ENCODE measurements at places on chromosomes 7 and 10. TPM values are rescaled to one million over a fixed set of nuclear protein-coding genes. Genes with fewer than 3 reads are reported as not detected.

Gene IQCE
- total RNA-seq: 10.7 TPM

Gene ZMIZ2
- 92.3 TPM for total RNA-seq

Gene STEAP1
- 0.41 TPM for total RNA-seq

GRCh38 chr7:112092709-112093395 lies 113.3 kb downstream of the DOCK4 start:
- no peak for DNase-seq

Gene HOXA5
- total RNA-seq: not detected

DNA sequence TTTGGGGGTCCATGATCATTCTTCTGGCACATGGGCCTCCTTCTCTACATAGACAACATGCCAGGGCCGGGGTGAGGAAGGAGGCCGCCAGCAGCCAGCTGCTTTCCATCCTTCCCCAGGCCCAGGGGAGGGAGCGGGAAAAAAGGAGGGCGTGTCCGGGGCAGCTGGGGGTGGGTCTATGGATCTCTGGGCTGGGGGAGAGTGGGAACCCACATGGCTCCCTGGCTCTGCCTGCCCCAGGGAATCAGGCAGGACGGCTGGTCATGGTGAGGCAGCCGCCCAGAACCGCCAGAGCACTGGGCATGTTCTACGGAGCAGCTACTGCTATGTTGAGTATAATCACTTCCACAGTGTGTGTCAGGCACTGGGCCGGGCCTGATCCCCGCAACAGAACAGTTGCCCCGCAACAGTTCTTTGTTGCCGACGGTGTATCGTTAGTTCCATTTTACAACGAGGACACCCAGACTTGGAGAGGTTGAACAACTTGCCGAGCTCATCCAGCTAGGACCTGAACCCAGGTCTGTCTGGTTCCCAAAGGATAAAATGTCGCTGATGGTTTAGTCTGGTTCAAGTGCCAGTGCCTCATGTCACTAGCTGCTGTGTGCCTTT lies 6.4 kb upstream of the IRF5 start:
- peak; percentile 7 for DNase-seq

GRCh38 chr7:13897819-13898218 lies 91.6 kb downstream of the ETV1 start:
- DNase-seq: no peak

Gene CCDC7
- 11.6 TPM for total RNA-seq

Gene MALRD1
- total RNA-seq: not detected

- DNase-seq: no peak
Measured at GRCh38 chr10:30155401-30155800, 96.0 kb upstream of the JCAD start.

Gene PPP1R17
- total RNA-seq: not detected

Gene PCDH15
- not detected for total RNA-seq

DNA sequence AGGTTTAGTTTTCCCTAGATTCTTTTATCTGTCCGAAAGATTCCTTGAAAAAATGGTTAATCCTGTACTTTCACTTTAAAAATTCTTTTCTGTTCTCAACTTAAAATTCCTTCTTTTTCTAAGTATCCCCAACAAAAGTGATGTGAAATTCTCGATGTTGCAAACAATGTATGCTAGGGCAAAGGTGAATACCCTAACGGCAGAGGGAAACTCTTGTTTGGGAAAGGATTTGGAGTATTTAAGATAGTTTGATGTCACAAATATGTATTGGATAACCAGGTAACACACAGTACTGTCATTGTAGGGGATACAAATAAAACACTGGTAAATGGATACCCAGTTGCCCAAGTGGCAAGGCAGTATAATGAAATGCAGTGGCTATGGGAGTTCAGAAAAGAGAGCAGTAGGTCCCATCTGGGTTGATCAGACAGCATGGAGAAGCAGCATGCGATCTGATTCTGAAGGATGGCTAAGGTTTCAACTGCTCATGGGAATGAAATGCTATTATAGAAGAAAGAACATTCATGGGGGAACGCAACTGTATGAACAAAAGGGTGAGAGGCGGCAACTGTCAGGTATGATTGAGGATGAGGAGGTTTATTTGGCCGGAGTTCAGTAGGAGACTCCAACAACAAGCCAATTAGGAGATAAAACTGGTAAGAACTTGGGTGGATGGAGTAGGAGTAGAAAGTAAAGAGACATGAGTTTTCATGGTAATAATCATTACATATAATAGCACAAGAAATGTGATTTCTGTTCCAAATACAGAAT lies 3.2 kb upstream of the EPC1 start:
- DNase-seq: no peak

GRCh38 chr7:40516376-40516775 lies 381.6 kb downstream of the SUGCT start:
- DNase-seq: no peak

- no peak for DNase-seq
Measured at GRCh38 chr7:17948526-17949238, 8.4 kb upstream of the SNX13 start.

- no peak for DNase-seq
Measured at GRCh38 chr10:101762736-101763135, 13.2 kb downstream of the FGF8 start.

Gene SEMA3A
- total RNA-seq: 0.75 TPM

- no peak for DNase-seq
Measured at GRCh38 chr7:156163747-156164146, 351.5 kb upstream of the SHH start.

Gene UBTD1
- 1.6 TPM for total RNA-seq

Gene TMEM225B
- total RNA-seq: 1.2 TPM

Gene ANKRD61
- 0.33 TPM for total RNA-seq

Gene GPR85
- total RNA-seq: not detected

DNA sequence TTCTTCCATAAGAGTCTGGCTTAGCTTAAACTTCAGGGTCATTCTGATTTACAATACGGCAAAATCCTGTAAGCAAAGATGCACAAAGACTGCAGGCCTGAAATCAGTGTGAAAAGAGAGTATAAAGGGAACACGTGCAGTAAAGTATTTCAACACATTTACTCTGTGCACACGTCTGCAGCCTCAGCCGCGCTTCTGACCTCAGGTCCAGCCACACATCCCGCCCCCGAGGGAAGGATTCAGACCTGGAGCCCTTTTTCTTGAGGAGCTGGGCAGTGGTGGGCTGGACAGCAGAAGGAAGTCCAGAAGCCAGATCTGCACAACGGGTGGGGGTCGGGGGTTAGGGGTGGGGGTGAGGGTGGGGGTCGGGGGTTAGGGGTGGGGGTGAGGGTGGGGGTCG lies 58.9 kb upstream of the FAM20C start:
- no peak for DNase-seq

Gene LIPN
- total RNA-seq: not detected

DNA sequence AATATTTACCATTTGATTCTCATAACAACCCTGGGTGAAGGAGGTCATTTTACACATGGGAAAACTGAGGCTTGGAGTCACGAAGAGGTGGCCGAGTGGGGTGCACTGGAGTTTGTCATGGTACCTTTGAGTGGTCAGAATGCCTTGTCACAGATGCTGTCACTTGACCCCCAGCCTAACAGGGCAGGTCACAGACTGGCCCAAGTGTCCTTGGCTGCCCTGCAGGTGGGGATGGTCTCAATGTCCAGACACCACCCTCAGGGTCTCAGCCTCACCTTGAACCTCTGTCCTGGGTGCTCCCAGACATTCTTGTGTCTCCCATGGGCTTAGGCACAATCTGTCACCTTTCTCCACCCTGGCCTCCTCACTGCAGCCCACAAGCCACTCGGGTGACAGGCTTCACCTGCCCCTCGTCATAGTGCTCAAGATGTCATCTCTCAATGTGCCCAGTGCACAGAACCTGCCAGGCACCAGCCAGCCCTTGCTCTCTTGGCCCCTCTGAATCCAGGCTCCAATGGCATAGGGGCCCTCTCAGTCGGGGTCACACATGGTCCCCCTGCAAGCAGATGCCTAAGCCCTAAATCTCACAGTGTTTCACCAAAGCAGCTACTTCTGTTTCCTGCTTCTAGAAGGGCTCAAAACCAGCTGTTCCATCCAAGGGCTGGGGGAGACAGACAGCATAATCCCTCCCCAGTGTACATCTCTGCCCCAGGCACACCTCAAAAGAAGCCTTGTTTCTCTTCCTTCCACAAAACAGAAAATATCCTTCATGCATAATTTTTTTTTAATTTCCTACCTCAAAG lies 76.8 kb upstream of the NANOS1 start:
- DNase-seq: no peak

Gene ACTL6B
- not detected for total RNA-seq

DNA sequence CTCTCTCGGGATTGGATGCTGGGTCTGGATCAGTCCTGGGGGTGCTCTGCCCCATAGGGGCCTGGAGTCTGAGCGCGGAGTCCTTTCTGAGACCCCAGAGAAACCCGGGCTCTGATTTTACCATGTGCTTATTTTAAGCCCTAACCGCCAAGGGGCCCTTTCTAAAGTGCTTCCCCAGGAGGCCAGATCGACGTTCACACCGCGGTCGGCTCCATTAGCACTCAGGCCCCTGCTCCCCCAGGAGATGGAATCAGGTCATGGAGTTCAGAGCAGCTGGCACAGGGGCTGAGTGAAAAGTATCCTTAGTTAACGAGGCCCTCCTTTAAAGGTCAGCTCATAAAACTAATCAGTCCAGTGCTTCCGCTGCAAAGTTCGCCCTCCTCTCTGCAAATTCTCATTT lies 159.4 kb upstream of the COBL start:
- no peak for DNase-seq

Gene LOXL4
- total RNA-seq: not detected

DNA sequence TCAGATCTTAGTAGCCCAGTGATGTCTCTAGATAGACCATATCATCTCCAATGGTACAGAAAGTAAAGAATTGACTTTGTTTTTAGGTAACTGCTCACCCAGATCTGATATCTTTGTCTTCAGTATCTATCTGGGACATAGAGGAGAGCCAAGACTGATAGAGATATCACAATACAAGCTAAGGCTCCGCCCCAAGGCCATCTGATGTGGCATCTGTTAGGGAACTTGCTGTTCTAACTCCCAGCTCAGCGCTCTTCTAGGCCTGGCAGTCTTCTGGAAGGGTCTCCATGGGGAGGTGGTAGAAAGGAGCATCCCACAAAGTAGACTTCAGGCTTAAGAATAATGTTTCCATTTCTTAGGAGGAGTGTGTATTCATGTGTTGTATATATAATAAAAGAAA lies 88.4 kb upstream of the SAMD8 start:
- DNase-seq: no peak

Gene PCGF5
- 46.8 TPM for total RNA-seq

DNA sequence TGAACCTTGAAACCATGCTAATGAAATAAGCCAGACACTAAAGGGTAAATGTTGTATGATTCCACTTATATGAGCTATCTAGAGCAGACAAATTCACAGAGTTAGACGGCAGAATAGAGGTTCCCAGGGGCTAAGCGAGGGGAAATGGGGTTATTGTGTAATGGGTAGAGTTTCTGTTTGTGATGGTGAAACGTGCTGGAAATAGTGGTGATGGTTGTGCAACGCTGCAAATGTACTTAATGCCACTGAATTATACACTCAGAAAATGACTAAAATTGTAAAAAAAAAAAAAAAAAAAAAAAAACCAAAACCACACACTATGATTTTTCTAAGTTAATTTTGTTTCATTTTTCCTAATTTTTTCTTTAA lies 30.0 kb downstream of the SFXN4 start:
- DNase-seq: peak; percentile 53

DNA sequence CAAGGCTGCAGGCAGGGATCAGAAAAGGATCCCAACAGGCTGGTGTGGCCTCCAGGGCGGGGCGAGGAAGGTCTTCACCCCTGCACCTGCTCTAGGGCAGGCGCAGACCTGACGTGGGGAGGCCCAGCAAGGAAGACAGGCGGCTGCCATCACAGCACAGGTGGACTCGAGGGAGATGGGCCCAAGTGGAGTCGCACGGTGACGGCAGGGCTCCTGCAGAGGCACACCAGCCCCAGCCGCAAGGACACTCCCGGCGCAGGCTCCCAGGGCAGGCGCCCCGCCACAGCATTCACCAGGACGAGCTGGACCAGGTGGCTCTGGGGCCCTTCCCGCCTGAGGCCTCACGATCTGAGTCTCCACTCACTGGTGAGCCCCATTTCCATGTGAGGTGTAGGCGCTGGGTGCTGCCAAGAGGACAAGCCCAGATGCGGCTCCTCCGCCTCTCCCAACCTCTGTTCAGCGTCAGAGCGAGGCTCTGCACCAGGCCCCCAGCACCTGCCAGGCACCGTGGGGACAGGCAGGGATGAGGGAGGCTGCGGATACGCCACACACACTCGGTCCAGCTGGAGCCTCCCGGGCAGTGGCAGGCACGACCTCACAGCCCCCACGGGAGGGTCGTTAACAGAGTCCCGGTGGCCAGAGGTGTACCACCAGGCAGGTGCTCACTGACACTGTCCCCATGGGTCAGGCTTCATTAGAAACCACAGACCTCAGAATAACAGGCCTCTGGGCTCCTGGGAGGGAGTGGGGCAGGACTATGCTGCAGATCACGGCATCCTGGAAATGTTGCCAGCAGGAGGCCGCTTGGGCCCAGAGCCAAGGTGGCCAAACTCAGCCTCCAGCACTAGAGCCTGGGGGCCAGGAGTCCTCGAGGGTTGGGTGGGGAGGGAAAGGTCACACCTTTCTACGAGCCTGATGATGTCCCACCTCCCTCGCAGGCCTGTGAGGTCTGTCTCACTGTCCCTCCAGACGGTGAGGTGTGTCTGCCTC lies 111.6 kb downstream of the MAD1L1 start:
- no peak for DNase-seq

Gene POLR2J2
- total RNA-seq: 5.0 TPM

Gene LBX1
- total RNA-seq: not detected

- no peak for DNase-seq
Measured at GRCh38 chr7:155885167-155886155, 73.2 kb upstream of the SHH start.

Gene SPDYE1
- total RNA-seq: not detected

DNA sequence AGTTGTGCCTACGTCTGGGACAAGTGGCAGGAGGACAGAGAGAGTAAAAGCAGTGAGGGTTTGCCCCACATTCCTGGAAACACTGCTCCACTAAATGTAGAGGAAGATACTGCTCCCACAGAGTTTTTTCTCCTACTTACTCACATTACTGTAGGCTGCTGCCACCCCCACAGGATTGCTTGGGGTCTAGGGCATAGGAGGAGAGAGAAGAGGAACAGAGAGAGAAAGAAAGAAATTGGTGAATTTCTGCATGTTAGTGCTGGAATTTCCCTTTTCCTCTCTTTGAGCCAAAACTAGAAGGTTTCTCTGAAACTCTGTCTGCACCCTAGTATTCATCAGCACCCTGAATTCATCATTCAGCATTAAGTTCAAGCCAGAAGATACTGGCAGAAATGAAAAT lies 397.9 kb downstream of the INHBA start:
- DNase-seq: no peak

DNA sequence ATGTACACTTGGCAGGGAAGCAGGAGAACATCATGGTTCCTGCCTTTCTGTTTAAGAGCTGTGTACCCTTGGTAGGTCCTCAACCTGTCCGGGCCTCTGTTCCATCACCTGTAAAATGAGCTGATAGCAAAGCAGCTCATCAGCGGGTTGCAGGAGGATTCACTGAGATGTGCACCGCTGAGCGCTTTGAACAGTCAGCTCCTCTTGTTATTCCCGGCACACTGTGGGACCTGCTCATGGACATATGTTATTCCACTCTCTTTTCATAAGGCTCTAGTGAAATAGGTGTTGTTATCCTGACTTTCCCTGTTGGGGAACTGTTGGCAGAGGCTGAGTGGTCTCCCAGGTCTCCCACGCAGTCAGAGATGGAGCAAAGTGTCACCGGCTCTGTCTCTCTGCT lies 497.5 kb upstream of the ZMIZ1 start:
- no peak for DNase-seq

Gene EGR2
- total RNA-seq: 66.9 TPM

- DNase-seq: no peak
Measured at GRCh38 chr7:137166363-137166762, 177.2 kb downstream of the PTN start.

- no peak for DNase-seq
Measured at GRCh38 chr10:77602913-77603533, 34.6 kb downstream of the KCNMA1 start.

Gene UCMA
- not detected for total RNA-seq

Gene PGAM2
- 0.27 TPM for total RNA-seq
